ENCODE measurements at places on chromosomes 2 and 18.

DNA sequence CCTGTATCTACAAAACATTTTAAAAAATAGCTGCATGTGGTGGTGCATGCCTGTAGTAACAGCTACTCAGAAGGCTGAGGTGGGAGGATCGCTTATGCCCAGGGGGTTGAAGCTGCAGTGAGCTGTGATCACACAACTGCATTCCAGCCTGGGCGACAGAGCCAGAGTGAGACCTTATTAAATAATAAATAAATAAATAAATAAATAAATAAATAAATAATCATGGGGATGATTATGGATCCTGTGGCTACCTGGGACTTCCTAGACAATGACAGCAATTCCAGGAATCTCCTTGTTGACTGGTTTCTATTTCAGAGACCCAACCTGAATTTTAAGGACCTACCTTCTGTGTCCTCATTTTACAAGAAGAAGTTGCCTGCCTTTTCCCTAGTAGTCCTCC, 91.5 kb downstream of the KCTD18 start:
- no peak for DNase-seq

GRCh38 chr2:205800224-205800623, 117.9 kb downstream of the NRP2 start:
- DNase-seq: no peak

- no peak for DNase-seq
Measured at GRCh38 chr2:101766337-101766736, 68.8 kb downstream of the MAP4K4 start.

DNA sequence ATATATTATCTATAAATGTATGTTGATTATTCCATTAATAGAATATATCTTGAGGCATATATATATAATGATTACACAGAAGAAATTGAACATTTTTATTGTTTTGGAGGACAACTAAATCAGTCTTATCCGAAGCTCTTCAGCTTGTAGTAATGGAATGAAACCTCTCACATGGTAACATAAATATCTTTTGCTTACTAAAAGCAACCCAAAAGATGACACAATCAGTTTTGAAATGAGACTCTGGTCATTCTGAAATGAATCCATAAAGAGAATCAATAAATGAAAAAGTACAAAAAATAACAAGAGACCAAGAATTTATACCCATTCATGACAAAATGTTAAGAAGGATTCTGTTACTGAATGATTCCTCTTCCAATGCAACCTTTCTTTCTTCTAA, 110.2 kb downstream of the FIGN start:
- DNase-seq: no peak

DNA sequence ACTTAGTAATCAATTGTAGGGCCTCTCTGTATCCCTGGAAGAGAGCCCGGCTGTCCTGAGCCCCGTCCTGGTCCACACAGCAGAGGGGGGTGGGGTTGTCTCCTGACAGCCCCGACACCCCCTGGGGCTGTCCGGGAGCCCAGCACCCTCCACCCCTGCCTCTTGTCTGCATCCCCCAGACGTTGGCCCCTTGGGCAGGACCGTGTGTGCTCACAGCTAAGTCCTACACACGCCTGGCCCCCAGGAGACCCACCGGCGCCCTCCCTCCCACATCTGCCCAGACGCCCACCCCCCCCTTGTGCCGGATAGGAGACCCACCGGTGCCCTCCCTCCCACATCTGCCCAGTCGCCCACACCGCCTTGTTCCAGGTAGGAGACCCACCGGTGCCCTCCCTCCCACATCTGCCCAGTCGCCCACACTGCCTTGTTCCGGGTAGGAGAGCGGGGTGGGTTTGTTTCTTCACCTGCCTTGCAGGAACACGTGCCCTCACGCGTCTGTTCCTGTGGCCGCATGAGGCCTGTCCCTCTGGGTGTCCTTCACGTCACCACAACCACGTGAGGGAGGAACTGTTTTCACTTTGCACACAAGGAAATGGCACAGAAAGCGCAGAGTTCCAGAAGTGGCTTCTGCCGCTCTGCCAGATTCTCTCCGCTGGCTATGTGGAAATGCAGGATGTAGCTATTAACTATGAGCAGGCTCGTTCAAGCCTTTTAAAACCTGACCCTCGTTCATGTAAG, 61.1 kb upstream of the NFATC1 start:
- DNase-seq: no peak

DNA sequence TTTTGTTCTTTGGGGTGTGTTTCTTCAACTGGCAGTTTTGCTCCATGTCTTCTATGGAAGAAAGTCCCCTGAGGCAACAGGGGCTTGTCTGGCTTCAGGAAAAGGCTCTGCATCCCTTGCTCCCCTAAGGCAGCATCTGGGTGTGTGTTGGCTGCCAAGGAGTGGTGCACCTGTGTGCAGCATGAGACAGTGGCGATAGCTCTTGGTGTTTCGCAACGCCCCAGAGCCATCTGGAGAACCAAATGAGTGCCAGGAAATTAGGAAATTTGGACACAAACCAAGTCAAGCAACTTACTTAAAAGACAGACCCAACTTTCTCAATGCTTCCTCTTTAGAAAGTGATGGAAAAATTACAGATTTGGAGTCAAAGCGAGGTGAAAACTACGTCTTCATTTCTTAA, 1044.4 kb upstream of the CNTNAP5 start:
- DNase-seq: no peak

GRCh38 chr2:159637240-159637639, 20.9 kb upstream of the BAZ2B start:
- DNase-seq: no peak

DNA sequence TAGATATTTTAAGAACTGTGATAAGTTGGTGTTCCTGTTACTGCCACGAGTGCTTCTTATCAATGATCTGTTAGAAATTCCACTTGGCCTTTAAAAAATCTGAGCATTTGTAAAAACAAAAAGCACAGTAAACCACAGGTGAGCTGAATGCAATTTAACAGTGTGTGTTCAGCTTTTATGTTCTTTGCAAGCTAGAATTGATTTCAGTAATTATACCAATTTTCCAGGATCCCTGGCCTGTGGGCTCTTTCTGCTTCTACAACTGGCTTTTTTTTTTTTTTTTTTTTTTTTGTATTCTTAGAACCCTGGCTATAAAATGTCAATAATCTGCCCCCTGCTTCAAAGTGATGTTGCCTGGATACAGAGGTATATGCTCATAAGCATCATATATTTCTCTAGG, 548.5 kb upstream of the SLC8A1 start:
- DNase-seq: no peak

- no peak for DNase-seq
Measured at GRCh38 chr2:25232248-25232825, 64.0 kb upstream of the POMC start.

DNA sequence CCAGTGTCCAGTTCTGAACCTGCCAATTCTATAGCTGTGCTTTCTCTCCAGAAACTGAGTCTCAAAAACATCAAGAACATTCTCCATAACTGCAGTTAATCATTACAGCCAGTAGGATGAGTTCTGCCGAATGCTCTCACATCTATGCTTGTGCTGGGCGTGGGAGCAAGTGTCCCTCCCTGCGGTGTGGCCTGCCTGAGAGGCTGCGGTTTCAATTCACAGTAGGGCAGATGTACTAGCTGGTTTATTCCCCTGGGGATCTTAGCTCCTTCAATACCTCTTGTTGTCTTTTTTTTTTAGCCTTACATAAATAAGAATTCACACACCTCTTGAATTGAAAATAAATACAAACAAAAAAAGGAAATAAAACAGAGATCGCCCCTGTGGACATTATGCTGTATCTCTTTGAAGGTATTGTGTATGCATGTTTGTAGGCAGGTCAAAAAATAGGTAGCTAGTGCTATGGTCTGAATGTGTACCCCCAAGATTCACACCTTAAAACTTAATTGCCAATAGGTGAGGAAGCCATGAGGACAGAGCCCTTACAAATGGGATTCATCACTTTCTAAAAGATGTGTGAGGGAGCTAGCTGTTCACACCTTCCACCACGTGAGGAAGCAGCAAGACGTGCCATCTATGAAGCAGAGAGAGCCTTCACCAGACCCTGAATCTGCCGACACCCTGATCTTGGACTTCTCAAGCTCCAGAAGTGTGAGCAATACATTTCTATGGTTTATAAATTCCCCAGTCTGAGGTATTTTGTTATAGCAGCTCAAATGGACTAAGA, 74.3 kb downstream of the BCL2L11 start:
- no peak for DNase-seq

DNA sequence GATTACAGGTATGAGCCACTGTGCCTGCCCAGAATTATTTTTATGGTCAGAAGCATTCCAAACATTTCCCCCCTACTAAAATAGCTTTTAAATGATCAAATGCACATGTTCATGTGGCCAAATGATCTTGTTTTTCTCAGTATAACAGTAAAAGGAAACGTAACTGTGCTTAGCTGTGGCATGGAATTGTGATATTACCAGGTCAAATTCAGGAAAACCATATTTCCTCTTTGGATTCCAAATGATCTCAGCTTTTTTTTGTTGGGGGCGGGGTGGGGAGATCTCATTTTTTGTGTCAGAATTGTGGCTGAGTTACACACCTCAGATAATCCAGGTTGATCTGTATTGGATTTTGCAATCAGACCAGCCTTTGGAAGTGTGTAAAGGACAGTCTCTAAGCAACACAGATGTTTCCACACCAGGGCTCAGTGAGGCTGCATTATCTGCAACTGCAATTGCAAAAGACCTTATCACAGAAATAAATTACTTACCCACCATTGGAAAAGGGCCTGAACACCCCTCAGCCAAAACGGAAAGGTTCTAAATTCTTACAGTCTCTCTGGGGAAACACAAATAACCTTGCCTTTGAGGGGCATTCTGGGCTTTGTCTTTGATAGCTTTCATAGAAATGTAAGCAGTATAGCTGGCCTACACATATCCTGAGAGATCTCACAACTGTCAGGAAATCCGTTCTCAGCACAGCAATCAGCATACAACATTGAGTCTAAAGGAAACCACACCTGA, 8.4 kb downstream of the CASP10 start:
- DNase-seq: no peak

DNA sequence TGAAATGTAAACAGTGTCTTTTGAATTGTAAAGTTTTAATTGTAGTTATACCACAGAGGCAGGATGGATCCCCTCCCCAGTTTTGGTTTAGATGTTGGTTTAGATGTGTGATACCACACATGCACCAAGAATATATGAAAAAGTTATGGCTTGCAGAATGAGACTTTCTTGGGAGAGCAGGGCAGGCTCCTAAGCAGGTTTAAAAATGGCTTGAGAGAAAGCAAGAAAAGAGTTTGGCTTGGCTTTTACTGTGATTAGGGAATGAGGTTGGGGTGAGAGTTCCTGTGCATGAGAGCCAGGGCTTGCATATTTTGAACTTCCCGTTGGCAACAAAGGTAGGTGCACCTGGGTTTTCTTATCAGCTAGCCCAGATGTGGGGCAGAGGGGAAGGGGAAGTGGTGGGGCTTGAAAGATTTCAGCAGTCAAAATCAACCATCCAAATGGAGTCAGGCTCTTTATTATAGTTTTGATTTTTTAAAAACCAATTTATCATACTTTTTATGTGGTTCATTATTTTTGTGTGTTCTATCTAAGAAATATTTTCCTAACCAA, 246.9 kb downstream of the MTX2 start:
- DNase-seq: no peak

DNA sequence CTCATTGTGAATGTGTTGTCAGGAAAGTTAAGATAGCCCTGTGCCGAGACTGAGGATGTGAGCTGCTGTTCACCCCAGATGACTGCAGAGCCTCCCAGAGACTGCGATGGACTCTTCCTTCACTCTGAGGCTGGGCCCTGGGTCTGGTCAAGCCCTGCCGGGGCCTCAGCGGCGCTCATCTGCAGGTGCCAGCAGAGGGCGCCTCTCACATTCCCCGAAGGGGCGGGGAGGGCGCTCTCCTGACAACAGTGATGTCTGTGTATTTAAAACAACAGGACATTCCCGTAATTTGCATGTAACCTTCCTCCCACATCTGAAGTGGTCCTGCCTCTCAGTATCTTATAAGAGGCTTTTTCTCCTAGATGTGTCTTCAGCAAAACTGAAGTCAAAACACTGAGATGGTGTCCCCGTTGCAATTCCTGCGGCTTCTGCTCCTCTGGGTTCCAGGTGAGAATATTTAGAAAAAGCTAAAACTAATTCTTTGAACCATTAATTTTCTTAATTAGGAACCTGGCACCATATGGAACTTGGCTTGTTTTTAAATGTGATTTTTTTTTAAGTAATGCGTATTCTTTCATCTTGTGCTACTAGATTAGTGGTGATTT, 1377.9 kb downstream of the RPIA start:
- no peak for DNase-seq

DNA sequence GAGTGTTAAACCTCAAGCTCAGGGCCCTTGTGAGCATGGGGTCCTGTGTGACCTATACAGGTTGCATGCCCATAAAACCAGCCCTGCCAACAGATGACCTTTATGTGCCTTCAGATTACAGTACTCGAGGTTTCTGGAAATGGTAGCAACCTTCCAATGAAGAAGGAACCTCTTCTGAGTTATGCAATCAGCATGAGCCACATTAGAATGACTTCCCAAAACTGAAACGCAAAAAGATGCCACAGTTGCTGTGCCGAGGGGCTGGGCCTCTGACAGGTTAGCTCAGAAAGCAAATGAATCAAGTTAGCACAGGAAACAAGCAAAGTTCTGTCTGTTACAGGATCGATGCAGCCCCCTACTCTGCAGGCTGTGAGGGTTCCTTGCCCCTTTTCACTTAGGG, 37.7 kb downstream of the TGFA start:
- DNase-seq: no peak

- DNase-seq: no peak
Measured at GRCh38 chr2:238182362-238182761, 21.1 kb downstream of the ILKAP start.

- no peak for DNase-seq
Measured at GRCh38 chr2:172442072-172442895, 14.9 kb downstream of the ITGA6 start.

- DNase-seq: no peak
Measured at GRCh38 chr2:162308747-162309503, 9.6 kb downstream of the IFIH1 start.

DNA sequence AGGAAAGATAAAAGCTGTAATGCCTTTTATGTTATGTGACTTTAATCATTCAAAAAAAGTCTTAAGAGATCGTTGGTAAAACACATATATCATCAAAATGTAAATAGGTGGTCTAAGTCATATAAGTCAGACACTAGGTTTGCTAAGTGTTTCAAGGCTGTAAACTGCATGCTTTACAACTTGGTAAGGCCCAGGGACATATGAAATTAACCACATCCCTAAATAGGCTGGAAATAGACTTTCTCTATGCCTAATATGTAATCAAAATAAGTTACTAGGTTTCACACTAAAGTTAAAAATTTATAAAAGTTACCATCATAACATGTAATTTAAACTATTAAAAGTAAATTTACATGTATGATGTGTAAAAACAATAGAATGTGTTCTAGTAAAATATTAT, 946.3 kb upstream of the LRATD1 start:
- DNase-seq: no peak

- no peak for DNase-seq
Measured at GRCh38 chr2:229273723-229274338, 2.7 kb upstream of the PID1 start.

GRCh38 chr2:16813593-16813992, 148.0 kb upstream of the CYRIA start:
- no peak for DNase-seq

DNA sequence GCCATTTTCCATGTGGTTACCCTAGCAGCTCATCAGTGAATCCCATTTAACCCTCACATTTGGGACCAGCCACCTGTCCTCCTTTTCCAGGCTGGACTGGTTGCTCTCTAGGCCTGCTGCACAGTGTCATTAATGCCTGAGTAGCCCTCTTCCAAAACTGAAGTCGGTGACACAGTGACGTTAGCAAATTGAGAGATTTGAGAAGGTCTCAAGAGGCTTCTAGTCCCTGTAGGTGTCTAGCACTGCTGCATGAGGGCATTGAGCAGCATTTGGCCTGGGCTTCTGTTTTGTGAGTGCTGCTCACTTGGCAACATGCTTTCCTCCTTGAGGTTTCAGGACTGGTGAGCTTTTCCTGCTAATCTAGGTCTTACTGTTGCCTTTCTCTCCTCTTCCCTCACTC, 36.7 kb downstream of the PKP4 start:
- no peak for DNase-seq
